Natural killer cell treated with Interleukin-12 subunit alpha and Interleukin-12 subunit beta and Interleukin-15 and Interleukin-18, amount 100 ng/mL, for 72 hours (primary cell): ENCODE measurements at places on chromosomes 7 and 10. TPM values are rescaled to one million over a fixed set of nuclear protein-coding genes. Genes with fewer than 3 reads are reported as not detected.

- DNase-seq: no peak
Observed at GRCh38 chr7:57342954-57343353, 107.0 kb upstream of the ZNF716 start.

GRCh38 chr7:129168231-129169021, 20.0 kb upstream of the SMO start:
- DNase-seq: no peak

DNA sequence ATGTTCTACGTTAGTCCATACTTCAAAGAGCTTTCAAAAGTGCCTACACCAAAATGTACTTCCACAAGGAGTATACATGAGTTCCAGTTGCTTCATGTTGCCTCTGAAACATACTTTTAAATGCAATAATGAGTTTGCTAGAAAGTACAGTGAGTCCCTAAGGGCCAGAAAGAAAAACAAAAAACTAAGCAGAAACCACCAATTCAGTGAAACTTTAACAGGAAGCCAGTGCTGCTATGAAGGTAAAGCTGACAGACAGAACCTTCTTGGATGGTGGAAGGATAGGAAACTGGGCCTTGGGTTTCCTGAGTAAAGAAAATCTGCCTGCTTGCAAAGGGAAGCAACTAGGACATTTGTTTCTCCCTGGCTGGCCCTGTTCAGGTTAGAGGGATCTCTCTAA, 104.2 kb downstream of the CTTNBP2 start:
- DNase-seq: no peak

DNA sequence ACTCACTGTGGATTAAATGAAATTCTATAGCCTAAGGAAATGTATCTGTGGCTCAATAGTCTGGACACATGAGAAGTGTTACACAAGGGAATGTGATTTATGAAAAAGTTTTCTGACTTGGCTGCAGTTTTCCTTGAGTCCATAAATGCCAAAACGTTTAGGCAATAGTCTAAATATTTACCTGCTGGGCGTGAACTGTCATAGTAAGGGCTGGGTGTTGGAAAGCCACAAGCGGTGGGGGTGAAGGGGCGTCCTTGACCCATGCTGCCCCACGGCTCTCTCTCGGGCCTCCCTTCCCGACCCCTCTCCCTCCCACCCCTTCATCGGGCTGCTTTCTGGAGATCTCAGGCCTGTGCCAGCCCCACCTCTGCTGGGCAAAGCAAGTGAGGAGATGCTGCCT, 223.7 kb downstream of the BUB3 start:
- DNase-seq: no peak

DNA sequence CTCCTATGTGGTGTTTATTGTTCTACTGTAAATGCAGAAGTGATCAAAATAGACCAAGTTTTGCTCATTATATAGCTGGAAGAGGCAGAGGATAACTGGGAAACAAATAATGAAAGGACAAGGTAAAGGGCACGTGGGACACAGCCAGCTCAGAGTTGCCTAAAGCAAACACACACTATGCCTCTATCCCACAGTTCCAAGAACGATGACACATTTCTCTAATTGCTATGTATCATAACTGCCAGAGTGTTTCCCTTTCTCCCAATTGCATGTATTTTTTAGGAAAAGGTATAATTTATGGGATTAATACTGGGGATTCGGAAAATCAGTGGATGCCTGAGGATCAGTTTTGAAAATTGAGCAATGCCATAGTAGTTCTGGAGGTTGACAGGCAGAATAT, 49.0 kb downstream of the CCDC71L start:
- no peak for DNase-seq

DNA sequence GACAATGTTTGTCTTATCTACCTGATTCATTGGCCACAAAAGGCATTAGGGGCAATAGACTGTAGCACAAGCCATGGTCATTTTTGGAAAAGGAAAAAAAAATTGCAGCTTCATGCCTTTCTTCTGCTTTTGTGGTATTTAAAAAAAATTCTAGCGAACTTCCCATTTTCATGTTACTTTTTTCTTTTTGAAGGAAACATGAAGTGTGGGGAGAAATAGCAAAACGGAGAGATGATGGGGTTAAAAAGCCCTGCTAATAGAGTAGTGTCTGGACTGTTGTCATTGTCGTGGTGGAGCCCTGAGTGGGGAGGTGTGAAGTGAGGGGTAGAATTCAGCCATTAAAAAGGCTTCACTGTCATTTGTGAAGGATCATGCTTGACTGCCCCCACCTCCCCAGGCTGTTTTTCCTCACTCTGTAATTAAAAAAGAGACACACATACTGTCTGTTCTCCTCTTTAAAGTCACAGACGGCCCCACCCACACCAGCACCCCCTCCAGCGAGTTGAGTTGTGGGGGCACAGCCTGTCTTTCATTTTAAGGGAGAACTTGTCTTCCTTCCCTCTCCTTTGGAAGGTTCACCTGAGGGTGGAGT, 272.4 kb downstream of the CREB5 start:
- DNase-seq: no peak

DNA sequence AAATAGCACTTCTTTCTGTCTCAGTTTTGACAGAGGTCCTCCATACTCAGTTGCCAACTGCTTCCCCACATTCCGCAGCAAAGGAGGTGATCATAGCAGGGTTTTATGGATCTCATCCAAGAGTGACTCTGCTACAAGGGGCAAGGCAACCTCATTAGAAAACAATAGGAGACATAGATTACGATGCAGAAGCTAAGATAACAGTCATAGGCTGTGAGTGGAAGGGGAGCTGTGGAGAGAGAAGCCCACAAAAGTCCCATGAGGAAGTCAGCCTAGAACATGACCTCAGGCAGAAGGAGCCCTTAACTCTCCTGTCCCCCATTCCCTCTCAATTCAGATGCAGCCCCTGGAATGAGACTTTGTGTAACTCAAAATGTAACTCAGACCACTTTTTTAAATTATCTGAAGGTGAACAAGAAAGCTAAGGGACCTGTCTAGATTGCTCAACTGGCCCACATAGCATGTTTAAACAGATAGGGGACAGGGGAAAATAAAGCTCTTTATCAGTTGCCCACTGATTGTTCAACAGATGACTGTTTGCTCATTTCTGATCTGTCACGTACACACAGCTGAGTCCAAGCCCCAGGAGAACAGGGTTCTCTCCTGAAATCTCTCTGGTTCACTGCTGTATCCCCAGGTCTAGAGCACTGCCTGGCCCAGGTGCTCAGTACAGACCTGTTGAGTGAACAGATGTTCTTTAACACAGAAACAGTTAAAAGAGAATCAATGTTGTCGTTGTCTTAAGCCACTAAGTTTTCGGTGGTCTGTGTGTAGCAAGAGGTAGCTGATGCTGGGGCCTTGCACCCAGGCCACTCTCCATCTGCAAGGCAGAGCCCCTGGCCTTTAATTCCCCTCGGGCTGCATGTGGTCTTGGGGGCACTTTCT, 1.5 kb upstream of the NCOA4 start:
- no peak for DNase-seq

DNA sequence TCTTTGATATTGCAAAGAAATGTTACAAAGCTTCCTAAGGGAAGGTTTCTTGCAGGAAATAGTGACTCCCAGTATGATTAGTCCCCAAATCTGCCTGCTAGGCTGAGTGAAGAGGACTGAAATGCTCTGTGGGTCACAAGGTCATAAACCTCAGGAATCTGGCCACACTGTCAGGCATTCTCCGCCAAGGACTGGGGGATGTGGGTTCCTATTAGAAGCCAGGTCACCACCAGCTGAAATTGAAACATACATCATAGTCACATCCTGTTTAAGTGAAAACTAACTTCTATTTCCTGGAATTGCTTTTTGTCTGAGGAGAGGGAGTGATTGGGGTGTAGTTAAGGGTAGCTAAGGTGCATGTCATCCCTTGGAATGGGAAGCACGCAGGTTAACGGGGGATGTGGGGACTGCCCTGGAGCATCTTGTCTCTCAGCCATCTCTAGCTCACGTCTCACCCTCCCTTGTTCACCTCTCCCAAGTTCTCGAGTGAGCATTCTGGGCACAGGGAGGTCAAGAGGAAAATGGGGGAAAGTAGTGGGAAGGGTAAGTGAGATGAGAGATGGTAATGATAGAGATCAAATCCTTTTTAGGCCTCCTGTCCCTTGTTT, 12.0 kb upstream of the GSAP start:
- DNase-seq: no peak

GRCh38 chr10:5561704-5562645, 37.2 kb downstream of the CALML3 start:
- DNase-seq: no peak

DNA sequence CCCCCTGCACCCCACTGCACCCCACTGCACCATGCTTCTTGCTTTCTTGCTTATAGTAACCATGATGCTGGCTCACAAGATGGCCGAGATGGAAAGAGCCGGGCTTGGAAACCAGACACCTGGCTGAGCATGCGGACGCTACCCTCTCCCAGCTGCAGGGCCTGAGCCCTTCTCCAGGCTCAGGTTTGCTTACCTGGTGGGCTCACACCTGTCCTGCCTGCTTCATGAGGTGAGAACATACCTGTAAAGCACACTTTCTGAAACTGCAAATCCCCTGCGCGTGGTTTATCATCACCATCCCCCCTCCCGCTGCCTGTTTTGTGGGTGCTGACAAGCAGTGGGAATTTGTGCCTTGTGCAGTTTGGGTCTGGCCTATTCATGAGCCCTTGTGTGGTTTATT, 302.7 kb downstream of the GLRX3 start:
- no peak for DNase-seq

DNA sequence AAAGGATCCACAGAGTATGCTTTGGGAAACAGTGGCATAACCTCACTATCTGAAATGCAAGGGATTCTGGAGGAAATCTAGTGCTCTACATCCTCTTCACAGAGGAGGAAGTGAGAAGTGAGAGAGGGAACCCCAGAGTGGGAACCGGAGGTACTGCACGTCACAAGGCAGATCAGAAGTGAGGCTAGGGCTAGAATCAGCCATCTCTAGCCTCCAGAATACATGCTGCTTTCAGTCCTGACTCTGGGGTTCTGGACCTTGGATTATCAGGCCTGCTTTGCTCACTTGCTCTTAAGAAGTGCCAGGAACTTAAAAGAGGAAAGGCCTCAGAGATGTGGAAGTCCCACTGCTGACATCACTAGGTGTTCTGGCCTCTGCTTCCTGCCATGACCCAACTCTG, 25.7 kb downstream of the ZNF503 start:
- DNase-seq: no peak

GRCh38 chr7:68014031-68014736, 1017.6 kb downstream of the TYW1 start:
- DNase-seq: no peak

DNA sequence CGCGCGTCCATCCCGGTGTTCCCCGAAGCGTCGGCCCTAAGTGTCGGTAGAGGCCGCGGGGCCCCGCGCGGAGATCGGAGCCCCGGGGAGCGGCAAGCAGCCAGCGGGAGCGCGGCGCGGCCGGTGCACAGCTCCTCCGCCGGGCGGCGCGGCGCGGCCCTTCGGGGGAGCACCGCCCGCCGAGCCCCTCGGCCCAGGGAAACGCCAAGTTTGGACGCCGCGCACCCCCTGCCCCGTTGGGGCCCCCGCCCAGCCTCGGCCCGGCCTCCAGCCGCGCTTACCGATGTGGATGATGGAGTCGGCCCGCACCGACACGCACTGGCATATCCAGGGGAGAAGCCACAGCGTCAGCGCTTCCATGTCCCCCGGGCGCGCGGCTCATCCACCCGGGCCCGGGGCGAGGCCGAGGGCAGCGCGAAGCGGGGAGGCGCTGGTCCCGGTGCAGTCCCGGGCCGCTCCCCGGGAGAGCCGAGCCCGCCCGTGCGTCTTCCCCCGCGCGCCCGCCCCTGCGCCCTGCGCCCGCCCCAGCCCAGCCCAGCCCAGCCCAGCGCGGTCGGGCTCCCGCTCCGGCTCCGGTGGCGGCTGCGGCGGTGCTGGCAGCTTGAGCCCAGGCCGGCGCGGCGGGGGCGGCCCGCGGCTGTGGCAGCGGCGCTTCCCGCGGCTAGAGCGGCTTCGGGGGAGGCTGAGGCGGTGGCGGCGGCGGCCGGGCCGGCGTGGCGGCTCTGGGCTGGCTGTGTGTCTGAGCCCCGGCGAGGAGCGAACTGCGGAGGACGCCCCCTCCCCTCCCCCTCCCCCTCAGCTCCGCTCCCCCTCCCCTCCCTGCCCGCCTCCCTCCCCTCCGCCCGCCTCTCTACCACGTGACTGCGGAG, at the start of gene GRID1:
TSS of gene GRID1 (minus strand) at position 763 of the 869 bp plus-strand sequence.
- no peak for DNase-seq

GRCh38 chr10:58840840-58841435, 328.3 kb downstream of the BICC1 start:
- no peak for DNase-seq

DNA sequence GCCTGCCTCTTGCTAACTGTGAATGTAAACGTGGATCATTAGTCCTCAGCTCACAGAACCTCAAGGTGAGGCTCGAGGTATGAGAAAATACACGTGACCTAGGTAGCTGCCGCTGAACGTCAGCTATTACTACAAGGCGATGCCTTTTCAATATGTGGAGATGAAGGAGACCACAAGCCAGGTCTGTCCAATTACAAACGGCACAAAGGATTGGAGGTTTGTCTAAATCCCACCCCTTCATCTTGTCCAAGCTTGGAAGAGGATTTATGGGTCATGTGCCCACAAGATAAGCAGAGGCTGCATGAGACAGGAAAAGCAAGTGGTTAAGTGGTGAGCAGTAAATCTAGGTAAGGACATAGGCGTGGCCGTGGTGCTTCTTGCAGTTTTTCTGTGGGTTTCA, 3.4 kb downstream of the H2BK1 start:
- no peak for DNase-seq

DNA sequence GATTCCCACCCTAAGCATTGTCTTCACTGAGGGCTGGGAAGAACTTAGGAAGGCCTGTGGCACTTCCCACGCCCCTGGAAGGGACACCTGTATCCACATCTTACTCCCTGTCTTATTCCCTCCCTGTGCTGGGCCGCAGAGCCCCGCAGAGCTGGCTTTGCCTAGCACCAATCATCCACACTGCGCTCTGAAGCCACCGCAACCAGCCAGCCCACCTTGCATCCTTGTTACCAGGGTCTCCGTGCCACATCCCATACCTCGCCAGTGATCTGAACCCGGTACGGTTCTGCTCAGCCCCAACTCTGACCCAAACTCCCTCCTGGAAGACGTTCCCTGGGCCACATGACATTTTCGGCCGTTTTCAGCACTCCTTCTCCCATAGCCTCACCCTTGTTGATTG, 101.4 kb upstream of the PITRM1 start:
- DNase-seq: no peak

DNA sequence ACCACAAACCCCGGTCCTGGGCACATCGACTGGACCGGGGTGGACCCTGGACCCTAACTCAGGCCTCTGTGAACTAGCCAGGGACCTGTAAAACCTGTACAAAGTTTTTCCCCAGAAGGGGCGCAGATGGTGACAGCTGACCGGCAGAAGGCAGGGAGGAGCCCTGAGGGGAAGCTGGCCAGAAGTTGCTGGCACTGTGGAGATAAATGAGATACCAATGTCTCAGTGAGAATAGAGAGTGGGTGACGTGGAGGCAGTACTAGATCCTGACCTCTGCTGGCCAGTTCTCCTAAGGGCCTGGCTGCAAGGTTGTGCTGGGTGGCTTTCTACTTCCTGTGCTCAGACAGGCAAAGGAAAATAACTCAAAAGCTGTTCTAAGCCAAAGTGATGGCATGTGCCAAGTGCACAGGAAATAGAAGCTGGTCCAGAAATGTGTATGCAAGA, 10.6 kb upstream of the TSPAN14 start:
- DNase-seq: no peak

Gene CSTF2T
- 35.4 TPM for total RNA-seq

Gene FXYD4
- total RNA-seq: not detected

Gene SFRP5
- not detected for total RNA-seq

Gene AFAP1L2
- 8.8 TPM for total RNA-seq

Gene BPGM
- 68.1 TPM for total RNA-seq

Gene PLOD3
- total RNA-seq: 72.3 TPM

Gene COL28A1
- total RNA-seq: 0.24 TPM

Gene IFIT1B
- not detected for total RNA-seq

Gene MICALL2
- total RNA-seq: 2.0 TPM

Gene GFRA1
- total RNA-seq: not detected

Gene CCL24
- total RNA-seq: 0.90 TPM

Gene CUBN
- total RNA-seq: 1.6 TPM

Gene PDZD7
- total RNA-seq: 0.17 TPM
